ENCODE measurements at places on chromosomes 11 and 22. TPM values are rescaled to one million over a fixed set of nuclear protein-coding genes. Genes with fewer than 3 reads are reported as not detected.

GRCh38 chr22:22683668-22684361, 39.4 kb downstream of the GGTLC2 start:
- no peak for DNase-seq

DNA sequence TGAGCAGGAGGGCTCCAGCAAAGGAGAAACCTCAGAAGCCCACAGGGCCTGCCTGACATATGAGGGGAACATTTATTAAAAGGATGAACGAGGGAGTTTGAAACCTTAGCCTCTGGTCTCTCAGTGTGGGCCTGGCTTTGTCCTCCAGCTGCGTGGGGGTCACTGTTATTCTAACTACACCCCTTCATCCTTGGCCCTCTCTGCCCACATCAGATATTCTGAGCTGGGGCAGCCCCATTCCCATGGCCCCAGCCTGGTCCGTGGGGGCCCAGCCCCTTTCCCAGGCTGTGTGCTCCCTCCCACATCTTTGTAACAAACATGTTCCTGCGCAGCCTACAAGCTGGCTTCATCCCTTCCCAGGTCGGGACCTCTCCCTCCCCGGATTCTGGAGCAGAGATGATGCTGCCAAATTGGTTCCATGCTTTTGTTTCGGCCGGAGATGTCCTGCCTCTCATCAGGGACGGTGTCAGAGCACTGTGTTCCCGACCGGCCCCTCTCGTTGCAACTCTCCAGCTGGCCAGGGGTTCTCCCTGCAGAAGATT, 4.0 kb downstream of the FXYD6 start:
- DNase-seq, result no peak

DNA sequence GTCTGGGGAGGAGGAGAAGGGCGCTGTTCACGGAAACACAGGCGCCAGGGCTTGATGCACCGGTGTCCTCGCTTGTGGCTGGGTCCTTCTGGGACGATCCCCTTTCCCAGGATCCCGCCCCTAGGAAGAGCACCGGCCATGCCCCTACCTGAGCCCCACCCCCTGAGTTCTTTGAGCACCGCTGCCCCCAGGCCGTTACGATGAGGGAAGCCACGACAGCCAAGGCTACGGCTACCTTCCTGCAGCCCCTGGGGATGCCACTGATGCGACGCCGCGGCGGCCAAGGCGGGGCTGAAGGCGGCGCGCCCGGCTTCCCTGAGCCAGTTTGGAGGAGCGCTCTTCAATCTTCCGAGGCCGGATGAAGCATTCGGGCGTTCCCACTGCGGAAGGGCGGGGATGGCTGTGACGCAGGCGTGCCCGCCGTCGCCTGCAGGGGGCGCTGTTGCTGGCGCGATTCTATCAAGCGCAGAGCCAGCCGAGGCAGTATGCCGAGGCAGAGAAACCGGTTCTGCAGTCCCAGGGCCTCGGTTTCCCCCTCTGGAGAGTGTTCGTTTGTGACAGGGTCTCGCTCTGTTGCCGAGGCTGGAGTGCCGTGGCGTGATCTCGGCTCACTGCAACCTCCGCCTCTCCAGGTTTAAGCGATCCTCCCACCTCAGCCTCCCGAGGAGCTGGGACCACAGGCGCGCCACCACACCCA, 9.7 kb upstream of the NEFH start:
- peak; percentile 96 for DNase-seq

DNA sequence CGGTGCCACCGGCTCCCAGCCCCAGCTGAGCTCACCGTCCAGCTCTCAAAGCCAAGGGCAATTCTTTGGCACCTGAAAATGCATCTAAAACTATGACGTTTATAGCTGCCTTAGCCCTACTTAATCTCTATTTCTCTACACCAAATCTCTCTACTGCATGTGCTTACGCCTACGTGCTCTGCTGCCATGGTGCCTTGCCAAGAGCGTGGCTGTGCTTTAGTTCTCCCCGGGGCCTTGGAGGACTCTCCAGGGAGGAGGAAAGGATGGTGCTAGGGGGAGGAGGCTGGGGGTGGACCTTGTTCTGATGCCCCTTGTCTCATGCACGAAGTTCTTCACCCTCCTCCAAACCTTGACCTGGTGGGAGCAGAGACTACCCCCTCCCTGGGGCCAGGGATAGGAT, 9.0 kb upstream of the BID start:
- peak; percentile 90 for DNase-seq

- no peak for DNase-seq
Measured at GRCh38 chr11:131538322-131538721, 167.9 kb downstream of the NTM start.

DNA sequence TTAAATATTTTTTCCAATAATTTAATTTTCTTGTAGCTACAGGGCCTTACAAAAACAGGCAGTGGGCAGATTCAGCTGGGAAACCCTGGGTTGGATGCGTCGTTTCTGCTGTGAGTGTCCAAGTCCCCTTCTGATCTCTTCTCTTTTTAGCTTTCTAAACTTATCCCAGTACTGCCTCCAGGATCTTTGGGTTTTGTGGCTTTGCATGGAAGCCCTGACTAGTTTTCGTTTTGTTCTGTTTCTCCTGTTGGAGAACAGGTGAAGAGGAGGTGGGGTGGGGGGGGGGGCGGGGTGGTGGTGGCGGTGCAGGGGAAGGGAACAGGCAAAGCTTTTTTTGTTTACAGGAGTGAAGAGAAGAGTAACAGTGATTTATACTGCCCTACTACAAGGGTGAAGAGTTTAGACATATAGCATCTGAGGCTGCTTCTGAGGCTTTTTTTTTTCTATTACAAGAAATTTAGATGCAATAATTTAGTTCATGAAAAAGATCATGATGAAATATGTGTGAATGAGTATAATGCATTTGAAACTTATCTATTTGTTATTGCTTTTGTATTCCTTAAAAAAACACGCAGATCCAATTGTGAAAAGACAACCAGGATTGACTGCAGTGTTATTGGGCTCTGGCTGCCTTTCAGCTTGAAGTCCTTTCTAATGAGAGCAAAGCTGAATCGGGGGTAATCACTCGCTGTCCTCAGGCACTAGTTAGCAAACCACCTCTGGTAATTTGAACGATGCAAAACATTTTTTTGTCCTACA, 142.9 kb downstream of the NCAM1 start:
- no peak for DNase-seq

DNA sequence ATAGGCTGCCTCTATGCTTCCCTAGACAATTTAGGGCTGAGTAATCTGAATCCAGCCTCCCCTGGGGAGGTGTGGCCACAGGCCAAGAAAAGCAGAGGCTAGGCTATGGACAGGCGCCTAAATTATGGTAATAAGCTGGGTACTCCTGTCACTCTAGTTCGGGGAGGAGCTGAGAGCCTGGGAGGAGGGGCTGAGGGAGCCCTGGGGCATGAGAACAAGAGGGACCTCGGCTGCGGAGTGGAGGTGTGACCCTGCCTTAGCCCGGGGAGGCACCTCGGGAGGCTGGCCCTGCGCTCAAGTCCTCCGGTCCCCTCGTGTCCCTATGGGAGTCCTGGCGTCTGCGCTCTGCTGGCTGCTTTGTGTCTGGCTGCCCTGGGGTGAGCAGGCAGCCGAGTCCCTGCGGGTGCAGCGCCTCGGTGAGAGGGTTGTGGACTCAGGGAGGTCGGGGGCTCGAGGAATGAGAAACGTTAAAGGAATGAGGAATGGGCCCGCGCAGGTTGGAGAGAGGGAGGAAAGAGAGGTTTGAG, at the start of gene OTOG:
TSS of gene OTOG (plus strand) at position 209 of the 527 bp plus-strand sequence. CDS start at position 323, 114 bp downstream.
- peak; percentile 93 for DNase-seq

DNA sequence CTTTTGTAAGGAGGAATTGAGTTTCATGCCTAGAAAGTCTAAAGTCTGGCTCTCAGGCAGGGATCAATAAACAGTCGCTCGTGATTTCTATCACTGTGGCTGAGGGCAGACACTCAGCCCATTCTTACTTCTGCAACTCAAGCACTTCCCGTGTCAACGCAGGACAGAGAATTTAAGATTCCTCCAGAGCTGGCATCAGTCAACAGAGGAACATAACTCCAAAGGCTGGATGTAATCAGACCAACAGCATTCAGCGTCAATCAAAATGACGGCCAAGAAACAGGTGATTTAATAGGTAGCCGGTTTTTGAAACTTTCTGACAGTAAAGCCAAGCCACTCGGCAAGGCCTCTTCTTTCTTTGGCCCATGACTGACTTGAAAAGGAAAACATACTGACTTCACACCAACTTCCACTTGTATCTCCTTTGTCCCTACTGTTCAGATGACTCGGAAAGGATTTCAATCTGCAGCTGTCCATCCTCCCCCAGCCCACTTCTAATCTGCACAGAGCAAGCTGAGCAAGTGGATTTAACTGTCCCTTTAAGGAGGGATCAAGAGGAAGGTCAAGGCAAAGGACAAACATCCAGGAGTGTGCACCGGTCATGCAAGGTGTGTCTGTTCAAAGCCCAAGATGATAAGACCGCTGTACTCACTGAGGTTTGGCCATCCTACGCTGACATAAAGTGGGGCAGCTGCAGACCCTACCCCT, 9.5 kb downstream of the VPS37C start:
- no peak for DNase-seq

GRCh38 chr11:16528639-16529038, 172.3 kb upstream of the SOX6 start:
- DNase-seq, result no peak

DNA sequence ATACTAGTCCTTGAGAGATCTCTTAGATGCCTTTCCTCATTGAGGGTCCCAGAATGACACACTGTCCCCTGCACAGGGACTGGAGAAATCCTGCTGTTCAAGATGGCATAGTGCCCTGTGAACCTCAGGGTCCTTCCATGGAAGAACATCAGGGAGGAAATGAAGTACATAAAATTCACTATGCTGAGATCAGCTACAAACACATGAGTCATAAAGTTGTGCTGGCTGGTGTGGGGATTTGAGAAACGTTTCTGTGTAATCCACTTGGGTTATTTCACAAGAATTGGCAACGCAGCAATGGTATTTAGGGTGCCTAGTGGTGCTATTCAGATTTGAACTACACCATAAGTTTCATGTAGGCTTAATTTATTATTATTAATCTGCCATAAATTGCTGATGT, 174.4 kb downstream of the MAML2 start:
- peak; percentile 85 for DNase-seq

- DNase-seq, result no peak
Measured at GRCh38 chr11:18750944-18751343, 25.0 kb upstream of the IGSF22 start.

DNA sequence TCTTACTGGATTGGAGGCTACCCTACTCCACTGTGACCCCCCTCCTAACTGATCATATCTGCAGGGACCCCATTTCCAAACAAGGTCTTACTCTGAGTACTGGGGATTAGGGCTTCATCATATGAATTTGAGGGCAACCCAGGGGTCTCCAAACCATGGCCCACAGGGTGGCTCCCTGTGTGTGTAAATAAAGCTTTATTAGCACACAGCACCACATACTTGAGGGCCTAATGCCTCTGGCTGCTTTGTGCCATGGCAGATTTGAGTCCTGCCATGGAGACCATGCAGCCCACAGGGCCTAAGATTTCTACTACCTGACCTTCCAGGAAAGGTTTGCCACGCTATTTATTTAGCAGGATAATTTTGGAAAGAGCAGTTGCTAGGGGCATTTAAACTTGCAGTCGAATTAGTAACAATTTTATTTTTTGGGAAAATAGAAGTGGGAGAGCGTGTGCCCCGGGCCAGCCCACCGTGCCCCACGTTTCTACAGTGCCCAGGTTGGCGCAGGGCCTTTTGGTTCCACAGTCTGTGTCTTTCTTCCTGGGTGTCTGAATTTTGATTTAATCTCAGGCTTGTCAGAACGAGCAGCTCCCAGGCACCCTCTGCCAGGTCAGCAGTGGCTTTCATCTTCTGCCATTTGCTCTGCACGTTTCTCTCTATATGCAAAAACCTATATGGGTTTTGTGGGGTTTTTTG, 92.3 kb downstream of the KCNQ1 start:
- peak; percentile 66 for DNase-seq

DNA sequence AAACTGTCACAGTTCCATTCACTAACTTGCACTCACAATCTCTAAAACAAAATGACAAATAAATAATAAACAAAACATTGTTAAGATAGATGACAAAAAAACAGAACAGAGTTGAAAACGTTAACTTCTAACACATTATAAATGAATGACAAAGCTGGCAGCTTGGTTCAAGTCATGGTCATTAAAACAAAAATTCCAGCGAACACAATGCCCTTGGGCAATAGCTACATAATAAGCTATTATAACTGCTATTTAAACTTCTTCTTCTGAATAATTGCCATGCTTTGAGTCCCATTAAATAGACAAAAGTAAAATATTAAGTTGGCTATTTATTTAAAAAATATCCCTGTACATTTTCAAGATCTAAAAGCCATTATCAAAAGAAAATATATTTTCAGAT, 54.7 kb downstream of the PICALM start:
- no peak for DNase-seq

DNA sequence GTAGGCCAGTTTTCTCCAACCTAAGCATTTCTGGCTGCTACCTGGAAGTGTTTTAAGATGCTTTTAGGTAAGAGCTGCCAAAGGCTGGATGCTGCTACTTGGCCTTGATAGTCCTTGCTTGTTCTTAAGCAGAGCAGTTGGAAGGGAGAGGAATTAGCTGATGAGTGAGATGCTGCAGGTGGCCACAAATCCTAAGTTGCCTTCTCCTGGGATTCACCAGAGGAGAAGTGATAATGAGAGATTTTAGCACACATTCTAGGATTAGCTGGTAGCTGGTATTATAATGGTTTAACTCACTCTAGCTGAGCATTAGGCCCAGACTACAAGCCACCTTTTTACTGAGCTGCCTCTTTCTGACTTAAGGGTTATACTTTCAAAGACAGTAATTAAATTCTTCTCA, 442.9 kb upstream of the RAG2 start:
- no peak for DNase-seq

- DNase-seq, result peak; percentile 73
Measured at GRCh38 chr22:45977003-45977411, at the start of gene WNT7B. TSS of gene WNT7B (minus strand) at chr22:45977162. CDS start at chr22:45976754, 408 bp downstream.

DNA sequence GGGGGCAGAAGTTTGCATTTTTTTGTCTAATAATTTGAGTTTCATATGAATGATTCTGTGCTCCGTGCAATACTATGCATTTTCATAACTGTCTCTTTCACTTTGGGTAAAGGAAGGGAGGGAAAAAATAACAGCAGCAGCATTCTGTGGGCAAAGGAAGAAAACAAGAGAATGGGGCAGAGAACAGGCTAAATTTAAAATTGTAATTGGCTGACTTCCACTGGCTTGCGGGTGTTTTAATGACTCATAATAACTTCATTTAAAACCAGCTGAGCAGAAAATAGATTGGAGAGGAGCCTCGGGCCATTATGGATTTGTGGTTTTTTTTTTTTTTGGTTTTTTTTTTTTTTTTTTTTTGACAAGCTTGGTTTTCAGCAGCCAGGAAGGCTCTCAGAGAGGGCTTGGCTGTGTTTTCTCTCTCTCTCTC, 107.4 kb downstream of the ZBTB16 start:
- peak; percentile 89 for DNase-seq

- DNase-seq, result peak; percentile 100
Measured at GRCh38 chr11:64723117-64723906, at the start of gene NRXN2. TSS of gene NRXN2 (minus strand) at chr11:64723197. CDS start at chr11:64713699, 9,498 bp downstream.

The TRIM34 gene
- total RNA-seq, result 10.3 TPM

The ZNF280B gene
- 1.5 TPM for total RNA-seq

The NXPE2 gene
- 0.29 TPM for total RNA-seq

The ALDH3B2 gene
- not detected for total RNA-seq

The HBG1 gene
- total RNA-seq, result not detected

The FXYD2 gene
- not detected for total RNA-seq

The NXPE4 gene
- total RNA-seq, result not detected

The GRM5 gene
- total RNA-seq, result not detected

The GAS2 gene
- total RNA-seq, result 0.36 TPM

All from osteoblast (primary cell).